SK-N-MC (cell line): ENCODE measurements at places on chromosomes 6 and 20.

- DNase-seq = no peak
Observed at GRCh38 chr20:57265997-57266290, 497 bp downstream of the BMP7 start.

DNA sequence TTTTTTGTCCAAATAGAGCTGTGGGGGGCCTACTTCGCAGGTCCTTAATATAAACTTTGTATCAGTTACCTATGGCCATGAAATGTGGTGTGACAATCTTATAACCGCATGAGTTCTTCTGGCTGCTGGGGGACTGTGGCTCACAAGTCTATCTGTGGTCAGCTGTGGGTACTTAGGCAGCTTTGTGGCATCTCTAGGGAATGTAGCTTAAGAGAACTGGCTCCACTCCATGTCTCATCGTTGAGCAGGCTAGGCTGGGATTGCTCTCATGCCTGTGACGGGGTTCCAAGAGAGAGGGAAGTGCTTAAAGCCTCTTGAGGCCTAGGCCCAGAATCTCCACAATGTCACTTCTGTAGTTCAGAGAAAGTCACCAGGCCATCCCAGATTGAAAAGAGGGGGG, 140.5 kb downstream of the BTBD3 start:
- DNase-seq = no peak

GRCh38 chr6:111307275-111307858, 175.7 kb downstream of the REV3L start:
- no peak for DNase-seq

DNA sequence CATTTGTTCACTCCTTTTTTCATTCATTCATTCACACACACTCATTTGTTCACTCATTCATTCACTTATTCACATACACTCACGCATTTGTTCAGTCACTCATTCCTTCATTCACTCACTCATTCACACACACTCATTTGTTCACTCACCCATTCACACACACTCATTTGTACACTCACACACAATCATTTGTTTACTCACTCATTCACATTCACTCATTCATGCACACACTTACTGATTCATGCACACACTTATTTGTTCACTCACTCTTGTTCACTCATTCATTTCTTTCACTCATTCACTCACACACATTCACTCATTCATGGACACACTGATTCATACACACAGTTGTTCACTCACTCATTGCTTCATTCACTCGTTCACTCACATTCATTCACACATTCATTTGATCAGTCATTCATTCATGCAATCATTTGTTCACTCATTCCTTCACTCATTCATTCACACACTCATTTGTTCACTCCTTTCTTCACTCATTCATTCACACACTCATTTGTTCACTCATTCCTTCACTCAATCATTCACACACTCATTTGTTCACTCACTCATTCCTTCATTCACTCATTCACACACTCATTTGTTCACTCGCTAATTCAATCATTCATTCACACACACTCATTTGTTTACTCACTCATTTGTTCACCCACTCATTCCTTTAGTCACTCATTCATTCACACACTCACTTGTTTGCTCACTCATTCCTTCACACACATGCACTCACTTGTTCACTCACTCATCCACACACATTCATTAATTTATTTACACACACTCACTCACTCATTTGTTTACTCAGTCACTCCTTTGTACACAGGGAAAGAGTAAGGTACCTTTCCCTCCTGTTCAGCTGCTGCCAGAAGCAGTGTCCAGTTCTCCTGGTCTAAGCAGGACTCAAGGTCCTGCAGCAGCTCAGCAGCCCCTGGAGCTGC, 50.7 kb upstream of the BHLHE23 start:
- DNase-seq = no peak

DNA sequence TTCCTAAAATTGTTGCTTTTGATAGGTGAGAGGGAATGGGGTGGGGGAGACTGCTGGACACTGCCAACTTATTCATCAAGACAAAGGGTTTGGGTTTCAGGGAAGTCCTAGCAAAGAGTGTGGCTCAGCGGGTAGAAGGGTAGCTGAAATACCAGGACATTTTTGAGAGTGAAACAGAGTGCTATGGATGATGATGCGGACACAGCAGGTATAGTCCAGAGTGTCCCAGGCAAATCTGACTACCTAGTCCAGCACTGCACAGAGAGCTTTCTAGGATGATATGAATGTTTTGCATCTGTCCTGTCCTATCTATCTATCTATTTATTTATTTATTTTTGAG, 154.3 kb downstream of the BCAS1 start:
- no peak for DNase-seq

DNA sequence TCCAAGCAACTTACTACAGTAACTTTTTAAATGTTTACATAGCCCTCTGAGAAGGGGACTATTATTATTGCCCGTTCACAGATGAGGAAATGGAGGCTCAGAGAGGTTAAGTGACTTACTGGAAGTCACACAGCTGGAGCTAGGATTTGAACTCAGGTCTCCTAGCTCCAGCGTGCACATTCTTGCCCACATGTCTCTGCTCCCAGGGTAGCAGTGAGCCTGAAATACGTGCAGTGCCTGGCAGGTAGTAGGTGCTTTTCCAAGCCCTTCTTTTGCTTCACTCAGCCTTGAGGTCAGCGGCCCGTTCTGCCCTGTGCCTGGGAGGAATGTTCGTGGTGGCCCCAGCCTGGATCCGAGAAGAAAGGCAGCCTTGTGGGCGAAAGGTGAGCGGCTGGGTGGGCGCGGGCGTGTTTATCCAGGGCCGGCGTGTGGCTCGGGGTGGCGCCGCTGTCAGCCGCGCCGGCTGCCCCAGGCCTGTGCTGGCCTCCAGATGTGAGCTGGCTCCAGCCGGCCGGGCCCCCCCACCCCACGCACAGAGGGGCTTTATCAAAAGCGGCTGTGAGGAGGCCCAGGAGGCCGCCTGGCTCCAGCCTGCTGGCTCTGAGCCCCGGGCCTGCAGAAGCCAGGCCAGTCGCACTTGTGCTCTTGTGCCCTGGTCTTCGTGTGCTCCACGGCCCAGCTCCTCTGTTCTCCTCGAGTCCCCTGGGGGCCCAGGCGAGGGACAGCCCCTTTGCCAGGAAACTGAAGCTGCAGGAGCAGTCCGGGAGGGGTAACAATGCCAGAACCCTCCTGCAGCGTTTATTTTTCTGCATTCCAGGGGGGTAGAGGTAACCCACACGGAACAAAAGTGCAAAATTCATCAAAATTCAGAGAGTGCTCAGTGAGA, 58.1 kb downstream of the UBE2V1 start:
- no peak for DNase-seq

DNA sequence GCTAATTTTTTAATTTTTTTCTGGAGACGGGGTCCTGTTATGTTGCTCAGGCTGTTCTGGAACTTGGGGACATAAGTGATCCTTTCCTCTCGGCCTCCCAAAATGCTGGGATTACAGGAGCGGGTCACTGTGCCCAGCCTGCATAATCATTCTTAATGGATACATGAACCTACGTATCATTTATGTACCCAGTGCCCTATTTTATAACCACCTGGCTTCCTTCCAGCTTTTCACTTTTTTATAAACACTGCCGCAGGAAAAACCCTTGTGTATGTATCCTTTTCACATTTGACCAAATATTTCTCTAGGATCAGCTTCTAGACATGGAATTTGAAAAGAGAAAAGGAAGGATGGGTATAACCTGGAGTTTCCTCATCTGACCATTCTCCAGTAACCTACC, 85.6 kb upstream of the RIN2 start:
- no peak for DNase-seq
